ENCODE measurements at places on chromosomes 2 and 18.

GRCh38 chr2:152598975-152599759 lies 118.1 kb downstream of the PRPF40A start:
- H3K27ac ChIP-seq, result no peak overlapping the region
- H3K27me3 ChIP-seq, result no peaks in the 10 kb centered on the region
- no peak for DNase-seq
- no peaks in the 10 kb centered on the region for H3K4me1 ChIP-seq

DNA sequence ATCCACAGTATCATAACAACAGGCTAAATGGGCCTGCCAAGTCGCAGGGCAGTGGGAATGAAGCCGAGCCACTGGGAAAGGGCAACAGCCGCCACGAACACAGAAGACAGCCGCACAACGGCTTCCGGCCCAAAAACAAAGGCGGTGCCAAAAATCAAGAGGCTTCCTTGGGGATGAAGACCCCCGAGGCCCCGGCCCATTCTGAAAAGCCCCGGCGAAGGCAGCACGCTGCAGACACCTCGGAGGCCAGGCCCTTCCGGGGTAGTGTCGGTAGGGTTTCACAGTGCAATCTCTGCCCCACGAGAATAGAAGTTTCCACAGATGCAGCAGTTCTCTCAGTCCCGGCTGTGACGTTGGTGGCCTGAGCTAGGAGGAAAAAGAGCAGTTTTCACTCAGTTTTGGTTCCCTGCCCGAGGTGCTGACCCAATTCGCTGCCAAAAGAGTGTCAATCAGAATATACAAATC lies 32.2 kb downstream of the KCTD18 start:
- DNase-seq, result no peak
- no peaks in the 10 kb centered on the region for H3K4me1 ChIP-seq
- no peaks in the 10 kb centered on the region for H3K36me3 ChIP-seq
- H3K4me3 ChIP-seq, result no peak overlapping the region
- H3K27ac ChIP-seq, result no peak overlapping the region

DNA sequence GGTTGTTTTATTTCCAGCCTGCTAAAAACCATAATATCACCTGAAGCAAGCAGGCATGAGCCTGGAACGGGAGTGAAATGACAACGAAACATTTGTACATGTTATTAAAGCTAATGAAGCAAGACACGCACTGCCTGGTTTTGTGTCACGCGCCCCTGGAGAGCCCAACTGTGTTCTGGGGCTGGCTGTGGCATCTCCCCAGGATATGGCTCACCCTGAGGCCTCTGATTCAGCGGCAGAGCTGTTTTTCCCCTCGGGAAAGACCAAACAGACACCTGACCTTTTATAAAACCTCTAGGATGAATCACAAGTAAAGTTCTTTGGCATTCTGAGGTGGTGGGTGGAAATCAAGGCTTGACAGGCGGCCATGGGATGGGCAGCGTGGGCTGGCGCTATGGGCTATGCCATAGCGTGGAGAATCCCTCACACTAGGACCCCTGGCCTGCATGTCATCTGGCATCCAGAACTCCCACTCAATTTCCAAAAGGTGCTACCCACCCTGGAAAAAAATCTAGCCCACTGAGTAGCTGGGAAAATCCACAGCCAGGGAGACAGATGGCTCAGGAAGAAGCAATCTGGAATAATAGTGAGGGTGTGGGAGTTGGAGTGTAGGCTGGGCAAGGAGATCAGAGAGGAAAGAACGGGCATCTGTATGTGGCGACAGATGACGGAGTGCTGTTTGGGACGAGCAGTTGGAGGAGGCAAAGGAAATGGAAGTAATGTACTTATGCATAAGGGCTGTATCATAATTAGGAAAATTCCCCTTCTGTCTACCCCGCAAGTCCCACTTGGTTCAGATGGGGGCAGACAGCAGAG lies 262.0 kb downstream of the AFF3 start:
- DNase-seq, result no peak
- H3K4me1 ChIP-seq, result no peaks in the 10 kb centered on the region
- no peak overlapping the region for H3K4me3 ChIP-seq
- no peaks in the 10 kb centered on the region for H3K36me3 ChIP-seq

DNA sequence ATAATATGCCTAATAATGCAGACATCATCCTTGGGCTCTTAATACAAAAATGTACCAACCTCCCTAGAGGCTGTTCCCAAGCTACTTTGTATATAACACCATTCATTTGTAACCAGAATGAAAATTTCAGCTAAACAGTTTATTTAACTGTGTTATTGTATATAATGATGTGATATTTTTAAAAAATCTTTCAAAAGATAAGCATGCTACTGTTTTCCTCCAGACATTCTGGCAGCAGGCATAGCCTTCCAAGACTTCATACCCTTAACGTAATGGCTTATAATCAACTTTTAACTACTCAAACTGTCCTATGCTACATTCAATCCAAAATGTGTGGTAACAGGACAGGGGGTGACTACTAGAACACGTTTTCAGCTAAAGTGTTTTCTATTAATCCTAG lies 21.2 kb downstream of the CFAP221 start:
- no peak overlapping the region for H3K4me3 ChIP-seq
- no peaks in the 10 kb centered on the region for H3K36me3 ChIP-seq
- no peak overlapping the region for H3K27ac ChIP-seq

DNA sequence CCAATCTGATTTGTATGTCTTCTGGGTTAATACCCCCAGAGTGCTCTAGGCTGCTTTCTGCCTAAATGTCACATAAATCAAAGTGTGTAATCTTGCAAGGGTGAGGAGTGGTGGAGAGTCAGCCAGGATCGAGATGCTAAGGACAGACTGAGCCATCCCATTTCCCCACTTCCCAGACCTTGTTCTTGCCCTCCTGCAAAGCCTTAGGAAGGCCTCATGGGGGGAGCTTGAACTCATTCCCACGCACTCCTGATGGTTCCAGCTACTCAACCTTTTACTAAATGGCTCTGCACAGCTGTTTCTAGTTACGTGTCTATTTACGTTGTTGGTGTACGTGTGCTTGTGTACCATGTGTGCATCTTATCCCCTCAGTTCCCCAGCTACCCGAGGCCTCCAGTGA lies 423.6 kb upstream of the TNP1 start:
- H3K36me3 ChIP-seq, result no peaks in the 10 kb centered on the region
- no peak overlapping the region for H3K27ac ChIP-seq
- no peaks in the 10 kb centered on the region for H3K27me3 ChIP-seq
- DNase-seq, result no peak

GRCh38 chr2:170690640-170691039 lies 24.5 kb upstream of the SP5 start:
- H3K36me3 ChIP-seq, result no peaks in the 10 kb centered on the region
- H3K27me3 ChIP-seq, result no peaks in the 10 kb centered on the region
- no peaks in the 10 kb centered on the region for H3K4me1 ChIP-seq

DNA sequence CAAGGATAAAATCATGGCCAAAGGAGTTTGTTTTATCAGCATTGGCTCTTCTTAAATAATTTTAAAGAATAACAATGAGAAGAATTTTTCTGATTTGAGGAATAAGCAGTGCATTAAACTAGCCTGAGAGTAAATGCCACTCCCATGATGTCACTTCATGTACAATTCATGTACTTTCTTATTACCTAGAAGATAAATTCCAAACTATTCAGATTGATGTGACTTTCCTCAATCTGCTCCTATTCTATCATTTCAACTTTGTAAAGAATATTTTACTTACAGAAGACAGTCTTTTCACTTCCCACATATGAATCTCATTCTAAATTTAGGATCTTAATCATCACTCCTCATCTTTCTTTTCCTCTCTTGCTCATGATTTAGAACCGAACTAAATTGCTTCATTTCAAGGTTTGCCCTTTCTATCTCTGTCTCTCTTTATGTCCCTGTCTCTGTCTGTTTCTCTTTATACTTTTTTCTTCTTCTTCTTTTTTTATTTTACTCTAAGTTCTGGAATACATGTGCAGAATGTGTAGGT lies 1142.0 kb upstream of the PIK3C3 start:
- DNase-seq, result no peak
- H3K27me3 ChIP-seq, result no peaks in the 10 kb centered on the region
- no peak overlapping the region for H3K27ac ChIP-seq
- no peak overlapping the region for H3K4me3 ChIP-seq
- H3K36me3 ChIP-seq, result no peaks in the 10 kb centered on the region

DNA sequence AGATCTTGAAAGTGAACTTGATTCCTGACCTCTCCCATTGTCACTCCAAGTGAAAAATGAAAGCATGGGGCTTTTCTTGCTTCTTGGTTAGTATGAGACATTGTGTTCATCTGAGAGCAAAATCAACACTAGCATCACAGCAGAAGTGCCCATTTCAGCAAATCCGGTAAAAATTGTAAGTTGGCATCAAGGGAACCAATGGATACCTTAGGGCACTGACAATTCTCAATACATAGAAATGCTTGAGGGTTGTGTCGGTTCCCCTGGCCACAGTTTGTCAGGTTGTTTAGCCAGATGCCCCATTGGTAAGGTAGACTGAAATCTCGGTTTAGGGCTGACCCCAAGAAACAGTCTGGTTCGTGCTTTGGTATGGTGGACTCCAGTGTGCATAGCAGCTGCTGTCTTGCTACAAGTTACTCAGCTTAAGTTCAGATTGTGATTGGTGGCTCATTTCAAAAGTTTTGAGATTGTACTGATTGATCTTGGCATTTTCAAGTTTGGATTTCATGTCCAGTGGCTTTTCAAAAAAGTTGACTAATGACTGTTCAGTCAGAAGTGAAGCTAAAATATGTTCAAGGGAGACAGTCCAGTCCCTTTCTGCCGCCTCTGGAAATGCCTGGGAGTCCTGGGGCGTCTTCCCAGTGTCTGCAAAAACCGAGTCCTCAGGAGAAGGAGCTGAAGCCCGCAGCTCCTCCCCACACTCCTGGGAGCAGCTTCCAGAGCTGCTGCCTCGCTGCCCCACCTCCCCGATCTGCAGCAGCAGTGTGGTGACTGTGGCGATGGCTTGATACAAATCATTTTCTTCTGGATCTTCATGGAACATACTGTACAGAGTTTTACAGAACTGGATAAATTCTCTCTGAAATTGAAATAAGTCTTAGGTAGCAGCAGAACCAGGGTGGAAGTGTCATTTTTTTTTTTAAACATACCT lies 5.6 kb downstream of the RPL31 start:
- H3K27ac ChIP-seq, result peak overlapping the region; percentile 12
- peaks cover 53% of the 10 kb centered on the region for H3K36me3 ChIP-seq
- no peak overlapping the region for H3K4me3 ChIP-seq
- peaks cover 8% of the 10 kb centered on the region for H3K4me1 ChIP-seq

DNA sequence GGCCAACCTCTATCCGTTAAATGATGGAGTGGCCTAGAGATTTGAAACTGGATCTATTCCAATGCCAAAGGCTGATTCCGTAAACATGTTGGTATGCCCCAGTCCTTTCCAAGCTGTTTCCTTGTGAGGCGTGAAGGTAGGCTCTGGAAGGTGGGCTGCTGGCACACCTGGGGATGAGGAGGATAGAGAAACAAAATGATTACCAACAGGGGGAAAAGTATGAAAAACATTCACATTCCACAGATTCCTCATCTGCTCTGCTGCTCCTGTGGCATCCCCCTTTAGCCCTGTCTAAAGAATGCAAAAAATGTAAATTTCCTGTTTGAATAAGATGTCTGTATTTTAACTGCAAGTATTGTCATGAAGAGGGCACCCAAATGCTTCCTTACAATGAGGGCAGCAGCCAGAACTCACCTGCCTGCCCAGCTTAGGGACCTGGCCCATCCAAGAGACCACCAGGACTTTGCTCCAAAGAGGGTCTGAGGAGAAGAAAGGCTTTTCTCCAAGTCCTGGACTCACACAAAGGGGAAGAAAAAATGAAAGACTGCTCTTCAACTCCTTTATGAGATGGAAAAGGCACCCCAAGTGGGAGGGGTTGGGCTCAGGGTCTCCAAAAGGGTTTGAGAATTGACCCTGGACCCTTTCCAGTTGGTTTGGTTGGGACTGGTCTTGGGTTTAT lies 132.3 kb upstream of the PELI1 start:
- H3K4me3 ChIP-seq, result no peak overlapping the region
- no peaks in the 10 kb centered on the region for H3K36me3 ChIP-seq
- no peak overlapping the region for H3K27ac ChIP-seq

- H3K4me3 ChIP-seq, result no peak overlapping the region
- no peak overlapping the region for H3K27ac ChIP-seq
- no peaks in the 10 kb centered on the region for H3K36me3 ChIP-seq
- H3K27me3 ChIP-seq, result no peaks in the 10 kb centered on the region
- DNase-seq, result no peak
- H3K4me1 ChIP-seq, result peaks cover 17% of the 10 kb centered on the region
These were observed 8.9 kb downstream of the VAPA start for GRCh38 chr18:9922592-9923311.

- DNase-seq, result no peak
- no peaks in the 10 kb centered on the region for H3K36me3 ChIP-seq
- H3K27me3 ChIP-seq, result no peaks in the 10 kb centered on the region
- H3K4me3 ChIP-seq, result no peak overlapping the region
- no peak overlapping the region for H3K27ac ChIP-seq
These were observed 163.3 kb downstream of the TFCP2L1 start for GRCh38 chr2:121121661-121122060.

DNA sequence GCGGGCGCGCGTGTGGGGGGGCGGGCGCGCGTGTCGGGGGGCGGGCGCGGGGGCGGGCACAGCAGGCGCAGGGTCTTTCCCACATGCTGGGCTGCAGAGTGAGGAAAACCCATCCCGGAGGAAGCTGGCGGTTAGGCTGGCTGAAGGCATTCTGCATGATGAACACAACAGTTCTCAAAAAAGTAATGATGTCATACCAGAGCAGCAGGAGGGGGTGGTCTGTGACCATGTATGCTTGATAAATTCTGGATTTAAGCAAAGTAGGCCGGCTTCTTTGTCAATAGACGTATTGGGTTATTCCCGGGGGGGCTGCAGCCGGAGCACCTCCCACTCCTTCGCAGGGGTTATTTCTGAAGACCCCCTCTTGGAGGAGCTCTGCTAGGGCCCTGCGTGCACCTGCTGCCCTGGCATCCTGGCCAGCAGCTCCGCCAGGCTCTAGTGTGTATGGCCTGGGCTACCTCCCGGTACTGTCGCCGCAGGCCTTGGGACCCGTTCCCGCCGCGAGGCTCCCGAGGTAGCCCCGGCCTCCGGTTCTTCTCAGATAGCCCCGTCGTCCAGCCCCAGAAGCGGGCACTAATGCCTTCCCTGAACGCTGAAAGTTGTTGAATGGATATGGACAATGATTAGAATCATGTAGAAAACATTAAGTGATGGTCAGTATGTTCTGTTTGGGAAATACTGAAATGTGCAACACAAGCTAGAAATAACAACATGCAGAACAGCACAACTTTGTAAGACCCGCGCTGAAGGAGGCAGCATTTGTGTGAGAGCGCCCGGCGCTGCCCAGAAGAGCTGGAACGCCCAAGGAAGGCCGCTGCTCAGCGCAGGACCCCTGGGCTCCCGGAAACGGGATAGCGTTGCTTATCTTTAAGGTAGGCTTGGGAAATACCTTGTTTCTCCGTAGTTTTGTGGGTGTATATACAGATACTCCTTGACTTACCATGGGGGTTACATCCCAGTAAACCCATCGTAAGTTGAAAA lies 101.4 kb upstream of the RAB6C start:
- H3K27ac ChIP-seq, result peak overlapping the region; percentile 42
- no peak for DNase-seq

GRCh38 chr2:40148334-40148733 lies 303.6 kb downstream of the SLC8A1 start:
- H3K27ac ChIP-seq, result no peak overlapping the region
- H3K4me3 ChIP-seq, result no peak overlapping the region
- H3K4me1 ChIP-seq, result no peaks in the 10 kb centered on the region
- no peaks in the 10 kb centered on the region for H3K27me3 ChIP-seq

- no peaks in the 10 kb centered on the region for H3K36me3 ChIP-seq
- DNase-seq, result no peak
- no peaks in the 10 kb centered on the region for H3K4me1 ChIP-seq
These were observed 31.4 kb upstream of the KCNG2 start for GRCh38 chr18:79766308-79766707.

All from effector memory CD4-positive, alpha-beta T cell (primary cell).